ENCODE measurements at places on chromosomes 1 and 21. TPM values are rescaled to one million over a fixed set of nuclear protein-coding genes. Genes with fewer than 3 reads are reported as not detected.

DNA sequence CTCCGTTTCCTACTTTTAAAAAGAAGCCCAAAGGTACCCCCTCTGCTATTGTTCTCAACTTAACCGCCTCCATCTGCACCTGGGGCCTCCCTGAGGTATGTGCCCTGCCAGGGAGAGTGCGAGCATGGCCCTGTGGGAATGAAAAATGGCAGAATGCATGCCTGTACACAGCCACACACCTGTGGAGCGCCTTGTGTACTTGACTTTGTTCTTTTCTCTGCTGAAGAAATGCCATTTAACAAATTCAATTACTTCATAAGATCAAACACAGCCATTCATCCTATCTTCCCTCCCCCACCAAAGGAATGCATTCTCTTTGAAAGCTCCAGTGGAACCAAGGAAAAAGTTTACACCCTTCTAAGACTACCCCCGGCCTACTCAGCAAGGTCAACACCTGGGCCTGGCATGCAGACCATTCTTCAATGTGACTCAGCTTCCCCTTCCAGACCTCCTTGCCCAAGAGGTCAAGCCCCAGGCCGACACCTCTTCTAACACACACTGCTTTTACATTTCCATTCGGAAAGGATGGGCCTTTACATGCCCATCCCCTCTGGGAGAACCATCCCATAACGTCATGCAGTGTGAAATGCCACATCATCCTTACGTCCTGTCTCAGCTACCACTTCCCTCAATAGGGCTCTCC is 123.7 kb downstream of the SMYD2 start:
- H3K27ac ChIP-seq, result no peak overlapping the region
- DNase-seq, result no peak

Gene OR2T35
- not detected for total RNA-seq

Gene FCMR
- total RNA-seq, result 0.58 TPM

Gene GFI1
- total RNA-seq, result 0.13 TPM

Gene KPRP
- not detected for total RNA-seq

All from muscle of leg (tissue), 16 donors.